ENCODE measurements at places on chromosomes 5 and 9. TPM values are rescaled to one million over a fixed set of nuclear protein-coding genes. Genes with fewer than 3 reads are reported as not detected.

Gene UAP1L1
- total RNA-seq = 6.4 TPM

Gene CAVIN4
- 0.95 TPM for total RNA-seq

Gene DMRTA1
- total RNA-seq = 1.5 TPM

Gene MARVELD2
- 12.5 TPM for total RNA-seq

Gene SLC36A3
- total RNA-seq = not detected

DNA sequence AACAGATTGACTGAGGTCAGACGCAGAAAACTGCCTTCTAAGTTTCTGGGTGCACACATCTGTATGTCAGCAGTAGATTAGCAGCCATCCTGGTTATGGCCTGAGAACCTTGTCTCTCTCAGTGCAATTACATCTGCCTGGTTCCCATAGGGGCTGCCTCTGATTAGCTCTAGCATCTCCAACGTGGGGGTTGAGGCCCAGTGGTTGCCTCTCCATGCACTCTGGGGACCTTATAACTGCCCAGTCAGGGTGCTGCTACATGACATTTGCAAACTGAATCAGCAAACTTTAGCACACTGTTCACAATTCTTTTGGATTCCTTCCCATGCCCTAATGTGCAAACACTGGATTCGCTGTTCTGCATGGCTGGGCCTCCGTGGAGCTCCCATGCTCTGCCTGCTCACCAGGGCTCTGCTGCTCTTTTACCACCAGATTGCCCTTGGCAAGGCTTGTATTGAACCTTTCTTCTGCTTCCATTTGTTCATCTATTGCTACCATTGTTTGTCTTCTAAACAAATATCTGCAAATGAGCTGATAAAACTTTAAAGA, 36.2 kb downstream of the SNX18 start:
- DNase-seq = no peak

GRCh38 chr5:158164296-158165047, 305.5 kb upstream of the CLINT1 start:
- DNase-seq = peak; percentile 65

DNA sequence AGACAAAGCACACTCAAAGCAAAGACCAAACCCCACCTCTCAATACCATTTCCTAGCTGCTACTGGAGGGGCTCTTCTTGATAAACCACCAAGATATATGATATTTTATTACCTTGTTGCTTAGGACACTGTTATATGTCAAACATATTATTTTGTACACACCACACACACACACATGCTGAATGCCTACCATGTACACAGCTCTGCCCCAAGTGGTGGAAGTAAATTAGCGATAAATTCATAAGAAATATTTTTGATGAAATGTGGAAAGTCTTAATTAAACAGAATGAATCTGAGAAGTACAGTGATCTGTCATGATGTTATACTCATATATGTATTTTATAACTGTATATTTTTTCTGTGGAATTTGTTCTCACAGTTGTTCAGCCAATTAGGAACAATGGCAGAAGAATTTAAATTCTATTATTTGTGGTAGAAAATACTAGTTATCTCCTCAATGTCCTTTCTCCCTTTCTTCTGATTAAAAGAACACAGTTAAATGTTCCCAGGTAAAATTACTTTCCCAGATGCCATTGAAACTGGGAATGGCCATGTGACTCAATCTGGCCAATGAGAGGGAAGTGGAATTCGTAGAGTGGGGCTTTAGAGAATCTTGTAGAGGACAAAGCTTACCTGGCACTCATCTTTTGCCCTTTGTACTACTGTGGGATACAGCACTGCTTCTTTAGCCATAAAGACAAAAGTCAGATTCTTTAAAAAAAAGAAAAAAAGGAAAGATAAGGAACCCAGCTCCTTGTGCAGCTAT, 156.5 kb downstream of the SNCAIP start:
- DNase-seq = no peak

DNA sequence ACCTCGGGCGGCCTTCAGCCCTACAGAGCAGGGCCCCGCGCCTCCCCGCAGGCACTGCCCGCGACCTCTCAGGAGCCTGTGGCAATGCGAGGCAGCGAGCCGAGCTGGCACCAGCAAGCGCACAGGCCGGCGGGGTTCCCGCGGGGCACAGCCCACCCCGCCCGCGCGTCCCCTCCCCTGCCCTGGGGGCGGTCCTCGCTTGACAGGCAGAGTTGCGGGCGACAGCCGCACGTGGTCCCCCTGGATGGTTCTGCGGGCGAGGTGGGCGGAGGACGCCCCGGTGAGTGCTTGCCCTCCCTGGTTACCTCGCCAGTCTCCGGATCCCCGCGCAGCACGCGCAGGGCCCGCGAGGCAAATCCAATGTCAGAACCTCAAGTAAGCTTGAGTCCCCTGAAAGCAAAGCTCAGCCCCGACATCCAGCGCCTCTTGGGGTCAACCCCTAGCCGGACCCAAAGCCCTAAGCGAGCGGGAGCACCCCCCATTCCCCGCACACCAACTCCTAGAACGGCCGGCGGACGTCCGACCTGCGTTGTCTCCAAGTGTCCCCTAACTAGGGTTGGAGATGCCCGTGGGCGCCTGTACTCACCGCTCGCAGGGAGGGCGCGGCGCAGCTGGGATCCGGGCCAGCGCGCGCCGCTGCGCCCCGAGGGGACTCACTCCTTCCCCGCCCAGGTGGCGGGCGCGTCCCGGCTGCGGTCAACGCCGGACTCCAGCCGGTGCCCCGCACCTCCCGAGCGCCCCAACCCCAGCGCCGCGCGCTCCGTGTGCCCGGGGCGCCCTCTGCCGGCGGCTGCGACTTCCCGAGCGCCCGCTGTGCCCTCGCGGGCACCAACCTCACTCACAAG, at the start of gene DRD1:
Gene DRD1 (minus strand): TSS at position 123 of the 845 bp plus-strand sequence. CDS start 1,083 bp downstream, outside the sequence.
- DNase-seq = peak; percentile 40

DNA sequence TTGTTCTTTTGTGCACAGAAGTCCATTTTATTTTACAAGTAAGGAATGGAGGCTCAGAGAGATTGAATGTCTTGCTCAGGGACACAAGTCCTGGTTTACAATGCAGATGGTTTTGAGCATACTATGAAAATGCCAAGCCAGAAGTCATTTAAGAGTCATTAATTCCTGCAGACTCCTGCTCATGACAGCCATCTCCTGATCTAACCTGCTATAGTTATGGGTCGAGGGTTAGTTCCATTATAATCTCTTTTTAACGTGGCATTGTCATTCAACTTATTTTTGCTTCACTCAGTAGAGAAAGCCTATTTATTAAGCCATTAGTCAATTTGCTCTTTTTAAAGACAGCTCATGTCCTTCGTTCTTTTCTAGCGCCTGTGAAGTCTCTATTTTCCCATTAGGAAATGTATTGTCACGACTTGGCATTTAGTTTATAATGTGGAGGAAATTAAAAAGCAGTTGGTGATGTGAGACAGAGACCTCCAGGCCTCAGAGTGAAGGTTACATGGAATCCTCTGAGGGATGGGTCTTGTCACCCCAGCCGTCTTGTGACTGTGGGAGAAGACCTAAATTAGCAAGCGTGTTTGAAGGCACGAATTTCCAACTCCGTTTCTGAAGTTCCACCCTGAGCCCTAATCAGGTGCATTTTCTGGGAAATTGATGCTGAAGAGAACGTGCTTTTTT, 84.1 kb downstream of the ACTBL2 start:
- DNase-seq = no peak

DNA sequence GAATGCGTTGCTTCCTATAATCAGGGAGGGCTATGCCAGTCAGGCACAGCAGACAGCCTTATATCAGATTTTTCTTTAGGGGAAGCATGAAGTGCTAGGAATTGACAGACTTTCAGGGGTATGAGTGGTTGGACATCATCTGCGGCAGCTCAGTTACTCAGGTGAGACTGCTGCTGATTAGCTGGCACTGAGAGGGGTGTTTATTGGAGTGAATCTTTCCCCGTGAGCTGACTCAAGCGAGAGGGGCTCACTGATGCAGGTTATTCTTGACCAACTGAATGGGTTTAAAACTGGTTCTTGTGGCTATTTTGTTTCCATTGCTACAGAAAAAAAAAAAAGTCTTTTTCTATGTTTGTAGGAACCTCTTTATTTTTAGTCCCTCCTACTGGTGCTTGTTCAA, 46.2 kb upstream of the TNPO1 start:
- DNase-seq = no peak

DNA sequence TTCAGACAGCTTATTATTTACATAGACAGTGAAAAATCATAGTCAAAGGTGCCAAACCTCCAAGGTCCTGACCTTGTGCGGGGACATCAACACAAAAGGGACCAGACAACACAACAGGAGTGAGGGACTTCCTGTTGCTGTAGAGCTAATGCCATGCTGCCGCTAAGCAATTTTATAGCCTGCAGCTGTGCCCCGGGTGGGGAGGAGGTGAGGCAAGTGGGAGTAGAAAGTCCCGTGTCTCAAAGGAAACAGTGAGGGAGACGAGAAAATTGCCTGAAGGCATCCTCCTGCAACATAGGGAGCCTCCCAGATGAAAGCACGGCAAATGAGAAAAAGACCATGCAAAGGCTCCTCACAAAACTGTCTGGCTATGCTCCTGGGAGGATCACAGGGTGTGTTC, 58.8 kb downstream of the CAAP1 start:
- no peak for DNase-seq

DNA sequence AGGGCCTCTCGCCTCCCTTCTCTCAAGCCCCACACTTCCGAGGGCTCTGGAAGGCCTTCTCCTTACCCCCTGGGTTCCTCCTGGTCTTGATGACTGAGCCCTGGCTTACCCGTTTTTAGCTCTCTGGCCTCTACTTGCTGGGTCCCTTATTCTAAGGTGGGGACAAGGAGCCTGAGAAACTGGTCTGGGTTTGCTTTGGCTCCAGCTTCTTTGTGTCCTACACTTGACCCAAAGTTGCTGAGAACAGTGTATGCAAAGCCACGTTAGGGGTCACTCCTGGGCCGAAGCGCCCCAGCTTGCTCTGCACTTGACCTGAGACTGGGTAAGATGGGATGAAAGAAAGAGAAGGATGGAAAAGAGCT, 788 bp downstream of the ZNF346 start:
- peak; percentile 25 for DNase-seq

DNA sequence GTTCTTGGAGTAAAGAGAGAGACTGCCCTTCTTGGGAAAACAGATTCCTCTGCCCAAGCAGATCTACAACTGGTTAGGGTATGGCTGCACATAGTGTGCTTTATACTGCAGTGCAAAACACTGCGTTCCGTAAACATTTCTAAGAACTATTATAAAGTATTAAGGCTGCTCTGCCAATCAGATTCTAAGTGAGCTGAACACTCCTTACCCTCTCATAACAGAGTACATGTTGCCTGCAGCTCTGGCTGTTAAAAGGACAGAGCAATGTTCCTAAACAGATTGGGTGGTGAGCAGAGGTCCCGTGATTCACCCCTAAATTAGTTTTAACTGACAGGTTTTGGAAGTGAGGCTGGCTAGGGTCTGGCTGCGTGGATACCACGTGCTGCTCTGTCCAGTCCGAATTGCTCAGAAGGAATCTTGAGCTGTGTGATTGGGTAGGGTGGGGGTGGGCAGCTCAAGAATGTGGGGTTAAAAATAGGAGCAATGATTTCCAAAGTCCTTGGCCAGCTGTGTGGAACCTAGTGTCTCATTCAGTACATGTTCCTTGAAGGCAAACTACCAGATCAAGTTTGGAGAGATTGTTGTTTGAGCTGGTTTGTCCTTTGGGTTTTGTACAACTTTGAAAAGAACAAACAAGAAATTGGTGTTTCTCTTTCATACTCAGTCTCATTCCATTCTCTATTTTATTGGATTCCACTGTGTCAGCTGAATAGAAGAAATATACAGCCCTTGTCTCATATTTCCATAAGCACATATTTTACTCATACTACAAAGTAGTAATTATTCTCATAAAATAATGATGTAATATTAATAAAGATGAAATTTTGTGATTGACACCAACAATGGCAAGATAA, 497.6 kb upstream of the CD180 start:
- DNase-seq = no peak

DNA sequence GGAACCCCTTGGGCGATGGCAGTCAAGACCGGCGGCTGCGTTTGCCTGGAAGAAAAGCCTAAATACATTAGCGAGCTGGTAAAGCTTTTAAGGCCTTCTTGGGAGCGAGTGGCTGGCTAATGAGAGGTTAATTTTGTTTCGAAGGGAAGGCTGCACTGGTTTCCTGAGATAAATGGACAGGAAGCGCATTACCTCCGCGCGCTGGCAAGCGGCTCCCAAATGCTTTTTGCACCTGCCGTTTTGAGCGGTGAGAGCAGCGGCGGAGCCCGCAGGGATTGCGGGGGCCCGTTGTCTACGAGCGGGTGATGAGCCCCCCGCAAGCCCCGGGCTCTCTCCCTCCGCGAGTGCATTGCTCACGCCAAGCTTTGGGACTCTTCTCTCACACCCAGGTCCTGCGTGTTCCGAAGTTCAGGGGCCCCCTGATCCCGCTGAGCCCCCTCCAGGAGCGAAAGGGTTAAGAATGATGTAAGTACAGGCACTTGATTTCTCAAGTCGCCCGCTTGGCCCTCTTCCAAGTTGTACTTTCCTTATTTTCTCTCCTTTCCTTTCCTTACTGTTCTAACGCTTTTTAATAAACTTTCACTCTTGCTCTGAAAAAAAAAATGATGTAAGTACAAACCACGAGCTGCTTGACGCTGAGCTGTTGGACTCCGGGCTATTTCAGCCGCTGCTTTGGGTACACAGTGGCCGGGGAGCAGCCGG, 3.1 kb upstream of the RGMB start:
- DNase-seq = peak; percentile 55

GRCh38 chr9:132797861-132798659, 80.0 kb downstream of the AK8 start:
- no peak for DNase-seq

DNA sequence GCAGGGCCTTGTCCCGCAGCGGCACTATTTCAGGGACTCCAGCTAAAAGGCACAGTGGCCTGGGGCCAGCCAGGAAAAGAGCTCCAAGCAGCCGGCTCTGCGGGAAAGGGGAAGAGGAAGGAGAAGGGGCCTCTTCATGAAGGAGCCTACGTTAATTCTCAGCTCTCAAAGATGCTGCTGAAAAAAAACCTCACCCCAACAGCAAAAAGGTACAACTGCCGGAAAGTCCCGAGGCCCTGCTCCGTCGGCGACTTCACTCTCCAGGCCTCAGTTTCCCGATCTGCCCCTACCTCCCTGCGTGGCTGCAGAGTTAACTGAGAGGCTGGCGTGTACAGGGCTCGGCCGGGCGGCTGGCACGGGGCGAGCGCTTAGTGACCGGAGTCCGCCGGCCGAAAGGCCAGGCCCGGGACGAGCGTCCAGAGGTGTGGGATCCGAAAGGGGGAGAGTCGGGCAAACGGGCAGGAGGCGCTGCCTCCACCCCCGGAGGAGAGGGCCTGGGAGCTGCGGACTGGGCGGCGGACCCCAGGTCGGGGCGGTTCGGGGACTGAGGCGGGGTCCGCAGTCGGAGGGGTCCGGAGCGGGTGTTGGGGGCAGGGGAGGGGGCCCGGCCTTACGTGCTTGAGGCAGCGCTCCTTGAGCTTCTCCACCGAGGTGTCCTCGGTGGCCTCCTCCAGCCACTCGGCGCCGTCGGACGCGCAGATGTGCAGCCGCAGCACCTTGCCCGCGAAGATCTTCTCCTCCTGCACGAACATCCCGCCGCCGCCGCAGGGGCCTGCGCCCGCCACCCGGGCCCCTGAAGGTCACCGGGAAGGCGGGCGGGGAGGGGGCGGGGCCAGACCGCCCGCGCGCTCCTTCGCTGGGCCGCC, 529 bp downstream of the UBAC1 start:
- no peak for DNase-seq

- DNase-seq = peak; percentile 55
Measured at GRCh38 chr9:96279932-96280331, 22.0 kb downstream of the HSD17B3 start.

GRCh38 chr5:72380492-72381274, 60.5 kb downstream of the PTCD2 start:
- no peak for DNase-seq

All from PC-3 (cell line).